ENCODE measurements at places on chromosomes 2 and 18. TPM values are rescaled to one million over a fixed set of nuclear protein-coding genes. Genes with fewer than 3 reads are reported as not detected.

- H3K27me3 ChIP-seq: no peaks in the 10 kb centered on the region
- peak overlapping the region; percentile 90 for H3K4me3 ChIP-seq
- peaks cover 30% of the 10 kb centered on the region for H3K4me1 ChIP-seq
Observed at GRCh38 chr2:189662669-189663226, 1.5 kb downstream of the ASNSD1 start.

- H3K36me3 ChIP-seq: no peaks in the 10 kb centered on the region
- H3K27me3 ChIP-seq: peaks cover 22% of the 10 kb centered on the region
- H3K4me1 ChIP-seq: no peaks in the 10 kb centered on the region
Observed at GRCh38 chr2:44843086-44843485, 98.4 kb upstream of the SIX3 start.

GRCh38 chr2:224058048-224058775 is 19.1 kb upstream of the SERPINE2 start:
- H3K36me3 ChIP-seq: no peaks in the 10 kb centered on the region
- H3K4me3 ChIP-seq: no peak overlapping the region
- H3K27me3 ChIP-seq: no peaks in the 10 kb centered on the region
- H3K4me1 ChIP-seq: no peaks in the 10 kb centered on the region

Gene IMPACT
- total RNA-seq: 19.9 TPM

Gene TRAPPC12
- total RNA-seq: 86.2 TPM

Gene VWC2L
- total RNA-seq: not detected

DNA sequence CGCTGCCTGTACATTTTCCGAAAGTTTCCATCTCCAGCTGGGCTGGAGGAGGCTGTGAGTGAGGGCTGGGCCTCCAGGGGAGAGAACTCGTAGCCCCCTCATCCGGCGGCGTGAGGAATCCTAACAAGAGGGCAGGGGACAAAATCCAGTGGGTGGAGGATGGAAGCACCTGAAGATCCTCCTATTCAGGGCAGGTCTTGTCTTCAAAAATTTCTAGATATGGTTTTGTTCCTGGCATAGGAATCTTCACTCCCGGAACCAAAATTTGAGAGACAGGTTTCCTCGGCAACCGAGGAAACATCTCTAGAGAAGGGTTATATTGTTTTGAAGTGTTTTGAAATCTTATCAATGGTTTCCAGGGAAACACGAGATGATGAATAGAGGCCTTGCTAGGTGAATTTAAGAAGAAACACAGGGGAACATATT is 136.7 kb downstream of the SH3BP4 start:
- no peak for DNase-seq
- no peak overlapping the region for H3K27ac ChIP-seq
- H3K4me3 ChIP-seq: no peak overlapping the region
- no peaks in the 10 kb centered on the region for H3K4me1 ChIP-seq
- no peaks in the 10 kb centered on the region for H3K36me3 ChIP-seq

GRCh38 chr18:46067438-46068007 is 4.5 kb downstream of the PSTPIP2 start:
- no peaks in the 10 kb centered on the region for H3K4me1 ChIP-seq
- no peaks in the 10 kb centered on the region for H3K27me3 ChIP-seq
- H3K27ac ChIP-seq: no peak overlapping the region
- H3K4me3 ChIP-seq: no peak overlapping the region
- no peaks in the 10 kb centered on the region for H3K36me3 ChIP-seq
- DNase-seq: peak; percentile 15

GRCh38 chr2:100875516-100876230 is 55.7 kb downstream of the NPAS2 start:
- no peaks in the 10 kb centered on the region for H3K27me3 ChIP-seq
- no peak for DNase-seq
- H3K36me3 ChIP-seq: peaks cover 32% of the 10 kb centered on the region
- peaks cover 10% of the 10 kb centered on the region for H3K4me1 ChIP-seq

- H3K27me3 ChIP-seq: no peaks in the 10 kb centered on the region
- peak overlapping the region; percentile 58 for H3K4me3 ChIP-seq
- H3K27ac ChIP-seq: peak overlapping the region; percentile 63
Observed at GRCh38 chr2:29114586-29114945, 649 bp upstream of the CLIP4 start.

GRCh38 chr2:30491225-30491624 is 44.2 kb downstream of the LCLAT1 start:
- no peak overlapping the region for H3K4me3 ChIP-seq
- no peak for DNase-seq
- H3K4me1 ChIP-seq: peaks cover 13% of the 10 kb centered on the region
- H3K27me3 ChIP-seq: no peaks in the 10 kb centered on the region

DNA sequence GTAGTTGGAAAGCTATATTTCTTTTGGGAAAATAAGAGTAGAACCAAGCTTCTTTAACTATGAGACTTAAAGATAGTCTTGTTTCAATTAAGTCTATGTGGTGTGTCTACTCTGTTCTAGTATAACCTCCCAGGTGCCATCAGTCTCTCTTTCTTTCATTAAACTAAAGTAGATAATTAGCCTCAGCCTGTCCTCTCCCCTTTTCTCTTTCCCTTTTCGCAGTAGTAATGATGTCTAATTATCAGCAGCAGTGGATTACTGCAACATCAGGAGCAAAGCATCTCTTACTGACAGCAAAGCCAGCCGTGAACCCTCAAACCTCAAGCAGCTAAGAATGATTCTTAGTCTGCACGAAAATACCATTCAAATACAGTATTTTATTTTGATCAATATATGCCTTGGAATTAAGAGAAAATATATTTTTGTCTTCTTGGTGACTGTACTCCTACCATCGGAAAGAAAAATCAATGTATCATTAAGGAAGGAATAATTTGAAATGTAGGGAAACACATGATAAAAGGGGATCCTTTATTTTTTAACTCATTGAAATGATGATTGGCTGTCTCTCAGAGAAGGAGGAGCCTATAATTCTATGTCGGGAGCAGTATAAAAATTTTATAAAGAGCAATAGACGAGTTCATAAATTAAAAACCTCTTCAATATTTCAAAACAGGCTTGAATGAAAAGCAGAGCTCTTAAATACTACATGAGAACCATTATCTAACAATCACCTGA is 4.5 kb downstream of the NOL4 start:
- H3K27ac ChIP-seq: no peak overlapping the region
- peaks cover 3% of the 10 kb centered on the region for H3K4me1 ChIP-seq
- peaks cover 41% of the 10 kb centered on the region for H3K27me3 ChIP-seq

DNA sequence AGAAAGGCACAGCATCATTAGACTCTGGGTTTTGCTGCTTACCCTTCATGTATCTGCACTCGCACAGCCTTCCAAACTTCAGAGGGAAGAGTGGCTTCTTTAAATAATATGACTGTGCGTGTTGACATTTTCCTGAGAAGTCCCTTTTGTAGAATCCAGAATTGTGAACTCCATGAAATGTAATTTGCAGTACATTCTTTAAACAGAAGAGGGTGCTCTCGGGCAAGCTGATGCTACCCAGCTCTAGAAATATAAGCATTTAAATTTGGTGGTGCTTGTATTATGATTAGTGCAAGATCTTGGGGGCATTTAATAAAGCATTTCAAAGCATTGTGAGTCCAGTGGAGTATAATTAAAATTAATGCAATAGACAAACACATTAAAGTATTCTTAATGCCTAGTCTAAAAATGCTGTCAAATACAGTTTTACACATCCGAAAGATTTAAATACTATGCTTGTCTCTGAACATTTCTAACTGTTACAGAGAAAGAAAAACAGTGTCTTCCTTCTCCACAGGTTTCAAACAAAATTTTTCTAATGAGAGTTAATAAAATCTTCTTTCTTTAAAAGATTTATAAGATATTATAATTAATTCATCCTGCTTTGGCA is 17.3 kb upstream of the GTF2A1L start:
- DNase-seq: peak; percentile 84
- no peak overlapping the region for H3K27ac ChIP-seq
- H3K4me3 ChIP-seq: no peak overlapping the region
- no peaks in the 10 kb centered on the region for H3K27me3 ChIP-seq
- H3K36me3 ChIP-seq: no peaks in the 10 kb centered on the region

- H3K4me3 ChIP-seq: no peak overlapping the region
- no peak for DNase-seq
- no peaks in the 10 kb centered on the region for H3K36me3 ChIP-seq
- H3K27ac ChIP-seq: no peak overlapping the region
- no peaks in the 10 kb centered on the region for H3K4me1 ChIP-seq
Observed at GRCh38 chr18:50458366-50458765, 83.5 kb downstream of the SKA1 start.

GRCh38 chr18:40607542-40608148 is 1347.4 kb upstream of the PIK3C3 start:
- H3K27me3 ChIP-seq: no peaks in the 10 kb centered on the region
- no peaks in the 10 kb centered on the region for H3K4me1 ChIP-seq
- no peaks in the 10 kb centered on the region for H3K36me3 ChIP-seq
- DNase-seq: no peak
- H3K27ac ChIP-seq: no peak overlapping the region

DNA sequence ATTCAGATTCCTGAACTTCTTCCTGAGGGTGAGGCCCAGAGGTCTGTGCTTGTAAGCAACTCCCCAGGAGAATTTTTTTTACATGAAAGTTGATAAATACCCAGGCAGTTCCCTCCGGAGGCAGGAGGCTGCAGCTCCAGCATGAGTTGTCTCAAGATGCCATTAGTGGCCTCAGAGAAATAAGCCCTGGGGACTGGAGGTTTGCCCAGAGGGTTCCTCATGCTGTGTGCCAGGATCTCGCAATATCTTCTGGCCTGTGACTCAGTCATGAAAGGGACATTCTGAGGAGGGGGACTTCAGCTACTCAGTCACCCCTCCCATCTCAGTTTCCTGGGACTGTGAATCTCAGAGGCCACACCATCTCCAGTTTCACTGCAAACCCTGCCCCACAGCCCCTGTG is 49.9 kb downstream of the LYPD1 start:
- DNase-seq: peak; percentile 65
- H3K4me3 ChIP-seq: no peak overlapping the region
- H3K36me3 ChIP-seq: no peaks in the 10 kb centered on the region
- H3K4me1 ChIP-seq: peaks cover 28% of the 10 kb centered on the region
- no peak overlapping the region for H3K27ac ChIP-seq

GRCh38 chr2:182897137-182897536 is 30.7 kb upstream of the FRZB start:
- no peaks in the 10 kb centered on the region for H3K27me3 ChIP-seq
- no peaks in the 10 kb centered on the region for H3K4me1 ChIP-seq
- no peak overlapping the region for H3K27ac ChIP-seq

GRCh38 chr2:60516826-60517225 is 36.6 kb downstream of the BCL11A start:
- no peaks in the 10 kb centered on the region for H3K36me3 ChIP-seq
- H3K4me1 ChIP-seq: peaks cover 30% of the 10 kb centered on the region
- H3K27me3 ChIP-seq: no peaks in the 10 kb centered on the region
- no peak overlapping the region for H3K27ac ChIP-seq
- H3K4me3 ChIP-seq: no peak overlapping the region

DNA sequence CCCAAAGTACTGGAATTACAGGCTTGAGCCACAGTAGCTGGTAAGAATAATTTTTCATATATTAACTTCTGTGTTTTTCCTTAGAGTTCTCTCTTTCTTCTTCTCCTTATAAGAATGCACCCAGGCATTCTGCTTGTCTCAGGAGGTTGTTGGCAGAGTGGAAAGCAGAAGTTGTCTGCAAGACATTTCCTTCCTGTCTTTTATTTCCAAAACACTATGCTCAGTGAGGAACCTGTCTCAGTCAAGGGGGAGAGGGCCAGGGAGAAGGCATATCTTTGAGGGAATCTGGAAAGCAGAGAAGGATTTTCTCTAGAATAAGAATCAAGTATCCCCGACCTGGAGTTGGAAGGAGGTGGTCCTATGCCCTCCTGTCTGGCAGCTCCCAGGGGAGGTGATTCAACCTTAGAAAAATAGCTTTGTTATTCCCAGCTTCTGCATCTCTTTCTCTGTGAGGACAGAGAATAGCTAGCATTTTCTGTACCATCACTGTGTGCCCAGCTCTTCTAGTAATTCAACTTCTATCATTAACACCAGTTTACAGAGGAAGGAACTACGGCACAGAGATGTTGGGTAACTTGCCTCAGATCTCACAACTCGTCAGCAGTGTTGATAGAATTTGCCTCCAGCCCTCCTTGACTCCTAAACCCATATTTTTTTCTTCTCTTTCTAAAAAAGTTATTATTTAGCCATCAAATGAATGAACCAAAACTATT is 3.8 kb upstream of the LPIN2 start:
- peaks cover 28% of the 10 kb centered on the region for H3K4me1 ChIP-seq
- no peak overlapping the region for H3K4me3 ChIP-seq
- no peaks in the 10 kb centered on the region for H3K36me3 ChIP-seq
- no peak overlapping the region for H3K27ac ChIP-seq

Gene SPATS2L
- 174 TPM for total RNA-seq

GRCh38 chr2:100292022-100292580 is 30.2 kb downstream of the LONRF2 start:
- H3K36me3 ChIP-seq: no peaks in the 10 kb centered on the region
- peak; percentile 82 for DNase-seq
- peak overlapping the region; percentile 96 for H3K27ac ChIP-seq
- no peak overlapping the region for H3K4me3 ChIP-seq
- no peaks in the 10 kb centered on the region for H3K27me3 ChIP-seq

Gene SOX11
- not detected for total RNA-seq

DNA sequence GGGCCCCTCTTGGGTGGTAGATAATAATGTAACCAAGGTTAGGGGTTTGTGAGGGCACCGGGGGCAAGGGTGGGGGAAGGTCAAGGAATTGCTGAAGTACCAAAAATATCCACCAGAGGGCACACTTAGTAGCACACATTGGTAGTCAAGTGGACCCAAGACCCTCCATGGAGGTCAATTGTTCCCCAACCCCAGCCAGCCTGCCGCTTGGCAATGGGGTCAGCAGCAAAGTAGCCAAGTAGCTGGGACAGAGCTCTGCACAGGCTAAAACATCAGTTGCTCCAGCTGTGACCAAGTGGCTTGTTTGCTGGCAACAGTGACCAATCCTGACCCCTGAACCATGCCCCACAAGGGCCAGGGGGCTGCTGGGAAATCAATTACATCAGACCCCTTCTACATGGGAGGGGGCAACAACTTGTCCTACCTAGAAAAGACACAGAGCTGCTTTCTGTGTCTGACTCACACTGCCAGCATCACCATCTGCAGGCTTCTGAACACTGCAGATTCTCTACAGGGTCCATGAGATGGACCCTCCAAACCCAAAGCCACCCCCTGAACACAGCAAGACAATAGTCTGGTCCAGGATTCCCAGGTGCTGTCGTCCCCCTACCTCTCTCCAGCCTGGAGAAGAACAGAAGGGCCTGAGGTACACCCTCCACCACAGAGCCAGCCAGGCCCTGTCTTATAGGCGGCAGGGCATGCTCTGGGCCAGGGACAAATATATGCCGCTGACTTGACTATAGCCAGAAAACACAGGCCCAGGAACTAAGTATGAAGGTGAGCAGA is 76.0 kb downstream of the EMX1 start:
- peak; percentile 64 for DNase-seq
- H3K36me3 ChIP-seq: no peaks in the 10 kb centered on the region
- H3K27me3 ChIP-seq: no peaks in the 10 kb centered on the region

Gene EDAR
- 0.04 TPM for total RNA-seq

- DNase-seq: no peak
- H3K4me3 ChIP-seq: no peak overlapping the region
- H3K4me1 ChIP-seq: no peaks in the 10 kb centered on the region
Observed at GRCh38 chr2:98374286-98374685, 28.0 kb downstream of the CNGA3 start.

- H3K27ac ChIP-seq: no peak overlapping the region
- no peaks in the 10 kb centered on the region for H3K36me3 ChIP-seq
- H3K4me3 ChIP-seq: no peak overlapping the region
- H3K4me1 ChIP-seq: peaks cover 11% of the 10 kb centered on the region
Observed at GRCh38 chr18:34659579-34660517, 50.2 kb upstream of the DTNA start.

- no peaks in the 10 kb centered on the region for H3K36me3 ChIP-seq
- no peaks in the 10 kb centered on the region for H3K27me3 ChIP-seq
- no peak overlapping the region for H3K4me3 ChIP-seq
- H3K4me1 ChIP-seq: no peaks in the 10 kb centered on the region
- H3K27ac ChIP-seq: no peak overlapping the region
- DNase-seq: no peak
Observed at GRCh38 chr2:44052584-44052983, 56.8 kb upstream of the LRPPRC start.

GRCh38 chr2:160252900-160253299 is 52.8 kb upstream of the ITGB6 start:
- no peaks in the 10 kb centered on the region for H3K27me3 ChIP-seq
- peaks cover 17% of the 10 kb centered on the region for H3K4me1 ChIP-seq
- no peak overlapping the region for H3K4me3 ChIP-seq
